ENCODE measurements at places on chromosomes 3 and 15.

DNA sequence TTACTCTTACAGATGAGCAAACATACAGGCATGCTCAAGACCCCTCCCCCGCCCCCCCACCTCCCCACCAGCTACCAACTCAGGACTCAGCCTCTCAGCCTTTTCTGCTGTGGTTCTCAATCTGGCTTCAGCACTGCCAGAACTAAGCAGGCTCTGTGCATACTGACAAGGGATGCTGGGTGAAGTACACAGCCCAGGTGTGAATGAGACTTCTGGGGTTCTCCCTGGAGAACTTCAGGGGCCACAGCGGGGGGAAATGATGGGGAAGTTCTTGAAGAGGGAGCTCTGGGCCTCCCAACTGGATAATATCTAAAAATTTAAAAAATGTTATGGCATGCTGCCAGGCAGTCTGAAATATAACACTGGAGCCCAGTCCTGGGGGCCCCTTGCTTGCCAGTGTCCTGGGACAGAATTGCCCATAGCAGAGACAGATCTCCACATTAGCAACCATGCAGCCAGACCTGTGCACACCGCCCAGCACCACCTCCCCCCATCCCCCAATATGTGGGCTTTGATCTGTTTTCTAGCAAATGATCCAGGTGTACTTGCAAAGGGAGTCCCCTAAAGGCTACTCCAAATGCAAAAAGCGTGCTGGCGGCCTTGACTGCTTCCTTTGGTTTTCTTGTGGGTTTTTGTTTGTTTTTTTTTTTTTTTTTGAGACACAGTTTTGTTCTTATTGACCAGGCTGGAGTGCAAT lies 41.4 kb downstream of the PGPEP1L start:
- DNase-seq: no peak

DNA sequence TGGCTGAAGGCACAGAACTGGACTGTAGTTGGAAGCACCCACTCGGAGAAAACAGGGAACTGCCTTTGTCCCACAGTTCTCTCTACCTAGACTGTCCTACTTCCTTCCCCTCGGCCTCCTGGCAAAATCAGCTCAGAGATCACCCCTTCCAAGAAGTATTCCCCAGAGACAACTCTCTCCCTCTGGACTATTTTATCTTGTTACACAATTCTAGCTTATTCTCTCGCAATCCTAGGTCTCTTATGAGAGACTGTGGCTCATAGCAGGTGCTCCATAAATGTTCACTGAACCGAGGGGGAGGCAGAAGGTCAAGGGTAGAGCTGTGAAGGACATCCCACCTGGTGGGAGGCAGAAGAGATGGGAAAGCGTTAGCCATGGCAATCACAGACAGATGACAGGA lies 10.6 kb downstream of the HEG1 start:
- DNase-seq: no peak

DNA sequence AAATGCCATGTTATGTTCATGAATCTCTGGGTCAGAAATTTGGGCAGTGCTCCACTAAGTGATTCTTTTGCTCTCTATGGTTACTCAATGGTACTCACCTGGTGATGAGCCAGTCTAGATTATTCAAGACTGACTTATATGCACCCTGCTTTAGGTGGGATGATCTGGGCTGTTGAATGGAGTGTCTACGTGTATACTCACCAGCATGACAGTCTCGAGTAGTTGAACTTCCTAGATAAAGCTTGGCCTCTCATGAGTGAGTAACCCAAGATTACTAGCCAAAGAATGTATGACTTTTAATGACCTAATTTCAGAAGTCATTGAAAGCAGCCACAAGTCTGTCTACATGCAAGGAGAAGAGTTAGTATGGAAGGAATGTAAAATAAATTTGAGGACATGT lies 77.5 kb upstream of the CADM2 start:
- DNase-seq: no peak

DNA sequence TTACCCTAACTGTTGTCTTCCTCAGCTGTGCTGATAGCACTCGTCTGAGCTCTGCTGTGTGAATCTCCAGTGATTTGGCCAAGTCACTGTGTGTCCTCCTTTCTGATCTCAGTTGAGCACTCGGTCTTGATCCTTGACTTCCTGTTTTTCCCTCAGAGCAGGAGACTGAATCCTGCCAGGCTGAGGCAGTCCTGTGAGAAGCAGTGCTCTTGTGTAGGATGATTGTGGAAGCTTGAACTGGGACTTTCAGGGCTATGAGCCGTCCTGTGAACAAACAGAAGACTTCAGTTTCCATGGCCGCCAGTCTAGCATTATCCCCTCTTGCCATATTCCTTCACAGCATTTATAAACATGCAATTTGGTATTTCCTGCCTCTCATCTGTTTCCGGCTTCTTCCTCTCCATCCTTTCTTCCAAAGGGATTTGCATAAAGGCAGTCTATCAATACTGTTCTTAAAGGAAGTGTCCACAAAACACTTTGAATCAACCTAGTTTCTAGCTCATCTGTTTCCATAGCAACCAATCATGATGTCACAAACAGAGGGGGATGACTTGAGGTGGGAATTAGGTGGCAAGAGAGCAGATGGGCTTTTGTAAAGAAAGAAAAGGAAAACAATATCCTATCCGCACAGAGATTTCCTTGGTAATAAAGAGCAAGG lies 237.2 kb downstream of the AGBL1 start:
- DNase-seq: no peak

DNA sequence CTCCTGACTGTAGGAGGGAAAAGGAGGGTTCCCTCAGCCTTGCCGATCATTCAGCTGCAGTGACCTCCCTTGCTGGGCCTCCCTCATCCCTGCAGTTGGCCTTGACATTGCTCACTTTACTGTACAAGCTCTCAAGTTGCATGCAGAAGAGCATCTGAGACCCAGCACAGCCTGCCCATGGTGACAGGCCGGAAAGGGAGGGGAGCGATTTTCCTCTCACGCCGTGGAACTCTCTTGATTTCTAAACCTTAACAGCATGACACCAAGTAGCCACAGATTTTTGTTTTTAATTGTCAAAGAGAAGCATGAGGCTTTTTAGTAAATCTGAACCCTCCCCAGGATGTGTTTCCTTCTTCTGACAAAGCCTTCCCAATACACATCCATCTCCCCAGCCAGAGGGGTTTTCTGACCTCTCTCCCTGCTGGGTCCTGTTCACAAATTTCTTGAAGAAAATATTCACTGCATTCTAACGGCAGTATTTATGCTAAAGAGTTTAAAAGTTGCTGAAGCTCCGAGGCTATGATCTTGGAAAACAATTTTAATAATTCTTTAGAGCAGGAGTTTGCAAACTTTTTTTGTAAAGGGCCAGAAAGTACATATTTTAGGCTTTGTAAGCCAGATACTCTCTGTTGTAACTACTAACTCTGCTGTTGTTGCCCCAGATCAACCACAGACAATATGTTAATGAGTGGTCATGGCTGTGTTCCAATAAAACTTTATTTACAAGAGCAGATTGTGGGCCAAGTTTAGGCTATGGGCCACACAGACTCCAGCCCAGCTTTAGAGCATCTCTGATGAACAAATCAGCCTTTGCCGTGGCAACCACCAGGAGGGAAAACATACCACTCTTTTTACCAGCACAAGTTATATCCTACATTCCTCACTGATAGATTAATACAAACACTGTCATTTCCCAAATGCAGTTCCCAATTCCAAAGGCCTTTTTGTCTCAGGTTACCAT lies 34.8 kb downstream of the LMCD1 start:
- DNase-seq: no peak

DNA sequence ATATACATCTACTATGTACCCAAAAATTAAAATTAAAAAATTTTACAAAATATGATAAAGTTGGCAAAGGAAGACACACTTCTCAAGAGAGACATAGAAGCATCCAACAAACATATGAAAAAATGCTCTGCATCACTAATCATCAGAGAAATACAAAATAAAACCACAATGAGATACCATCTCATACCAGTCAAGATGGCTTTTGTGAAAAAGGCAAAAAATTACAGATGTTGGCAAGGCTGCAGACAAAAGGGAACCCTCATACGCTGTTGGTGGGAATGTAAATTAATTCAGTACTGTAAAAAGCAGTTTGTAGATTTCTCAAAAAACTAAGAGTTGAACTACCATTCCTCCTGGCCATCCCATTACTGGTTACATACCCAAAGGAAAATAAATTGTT lies 581.7 kb upstream of the CCDC54 start:
- no peak for DNase-seq

DNA sequence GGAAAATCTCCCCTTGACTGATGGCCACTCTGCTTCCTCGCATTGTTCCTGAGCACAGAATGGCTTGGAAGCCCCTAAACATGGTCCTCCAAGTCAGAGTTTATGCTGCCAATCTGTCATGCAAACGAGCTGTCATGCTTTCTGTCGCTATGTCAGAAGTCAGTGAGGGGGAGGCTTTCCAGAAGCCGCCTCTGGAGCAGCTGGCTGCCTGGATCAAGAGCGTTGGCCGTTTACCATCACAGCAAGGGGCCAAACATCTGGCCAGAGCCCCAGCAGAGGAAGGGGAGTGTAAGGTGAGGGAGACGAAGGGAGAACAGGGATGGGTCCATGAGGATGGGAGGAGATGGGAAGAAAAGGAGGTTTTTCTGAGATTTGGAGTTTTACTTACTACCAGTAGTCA lies 372.6 kb upstream of the NR2F2 start:
- no peak for DNase-seq

All from activated naive CD4-positive, alpha-beta T cell (primary cell).